ENCODE measurements at places on chromosomes 16 and 17. TPM values are rescaled to one million over a fixed set of nuclear protein-coding genes. Genes with fewer than 3 reads are reported as not detected.
A peak's percentile ranks its signal among the peaks of the same experiment; 100 is the strongest.

The TSPOAP1 gene
- total RNA-seq, result 23.6 TPM

The DRC3 gene
- not detected for total RNA-seq

DNA sequence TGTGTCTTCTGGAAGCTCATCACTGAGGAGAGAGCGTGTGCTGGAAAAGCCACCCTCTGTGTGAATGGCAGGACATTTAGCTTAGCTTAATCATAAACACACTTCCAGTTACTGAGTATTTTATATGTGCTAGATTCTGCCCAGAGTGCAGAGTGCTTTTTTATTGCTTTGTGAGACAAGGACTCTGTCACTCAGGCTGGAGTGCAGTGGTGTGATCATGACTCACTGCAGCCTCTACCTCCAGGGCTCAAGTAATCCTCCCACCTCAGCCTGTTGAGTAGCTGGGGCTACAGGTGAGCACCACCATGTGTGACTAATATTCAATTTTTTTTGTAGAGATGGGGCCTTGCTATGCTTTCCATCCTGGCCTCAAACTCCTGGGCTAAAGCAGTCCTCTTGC, 61.4 kb upstream of the IRX3 start:
- no peak for DNase-seq

GRCh38 chr17:78266231-78266631, 34.8 kb downstream of the TMEM235 start:
- no peak for DNase-seq

DNA sequence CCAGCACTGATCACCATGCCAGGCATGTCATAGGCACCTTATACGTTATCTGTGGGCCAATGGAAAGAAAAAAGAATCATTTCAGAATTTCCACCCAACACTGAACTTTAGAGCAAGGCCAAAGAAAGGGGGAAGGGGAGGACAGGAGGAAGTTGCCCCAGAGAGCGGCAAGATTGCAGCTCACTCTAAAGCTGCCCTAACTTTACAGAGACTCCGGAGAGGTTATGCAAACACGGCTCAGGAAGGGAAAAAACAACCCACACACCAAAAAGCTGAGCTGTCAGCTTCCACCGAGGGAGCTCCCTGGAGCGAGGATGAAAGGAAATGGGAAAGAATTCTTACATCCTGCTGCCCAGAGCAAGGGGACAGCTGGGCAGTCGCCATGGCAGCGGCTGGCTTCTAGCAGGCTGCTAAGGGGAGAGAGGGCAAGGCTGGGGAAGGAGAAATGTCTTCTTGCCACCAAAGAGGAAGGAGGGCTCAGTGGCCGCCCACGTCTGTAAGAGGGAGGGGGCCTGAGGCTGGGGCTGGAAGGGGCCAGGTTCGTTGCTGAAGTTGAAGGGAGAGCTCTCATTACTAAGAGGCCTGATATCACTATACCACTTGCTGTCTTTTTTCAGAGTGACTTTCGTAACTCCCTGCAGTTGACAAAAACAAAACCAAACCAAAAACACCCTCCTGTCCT, 18.2 kb downstream of the COTL1 start:
- DNase-seq, result peak; percentile 87

- no peak for DNase-seq
Observed at GRCh38 chr16:2751577-2752034, 832 bp upstream of the SRRM2 start.

GRCh38 chr16:78283548-78284251, 184.2 kb downstream of the WWOX start:
- DNase-seq, result no peak

DNA sequence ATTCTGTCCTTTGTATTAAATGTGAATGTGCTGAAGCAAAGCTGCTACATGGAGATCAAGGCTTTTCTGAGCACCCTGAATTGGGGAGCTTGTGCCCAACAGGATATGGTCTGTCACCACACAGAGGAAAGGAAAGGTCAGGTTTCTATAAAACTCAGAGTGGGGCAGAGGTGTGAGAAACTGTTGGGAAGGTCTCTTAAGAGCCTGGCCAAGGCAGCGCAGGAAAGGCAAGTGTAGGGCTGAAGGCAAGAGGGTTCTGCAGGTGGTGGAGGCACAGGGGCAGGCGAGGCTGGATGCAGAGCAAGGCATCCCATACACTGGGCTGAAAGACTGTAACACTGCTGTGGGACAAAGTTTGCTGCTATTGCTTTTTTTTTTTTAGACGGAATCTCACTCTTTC, 8.1 kb downstream of the COX6A2 start:
- peak; percentile 69 for DNase-seq

GRCh38 chr17:55582897-55583296, 71.6 kb upstream of the SMIM36 start:
- DNase-seq, result no peak

DNA sequence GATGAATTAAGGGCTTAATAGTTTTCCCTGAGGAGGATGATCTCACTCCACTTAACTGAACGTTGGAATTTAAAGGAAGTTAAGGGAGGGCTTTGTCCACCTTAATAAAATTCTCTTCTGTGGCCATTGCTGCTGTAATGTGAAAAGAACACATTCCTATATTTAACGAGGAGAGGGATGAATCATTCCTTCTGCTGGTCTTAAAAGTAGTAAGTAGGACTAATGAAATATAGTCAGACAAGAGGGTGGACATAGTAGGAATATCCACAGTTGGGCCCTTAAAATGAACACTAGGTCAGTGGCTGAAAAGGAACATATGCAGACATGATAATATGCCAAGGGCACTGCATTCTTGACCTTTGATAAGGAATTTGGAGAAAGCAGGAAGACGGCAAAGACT, 405.6 kb downstream of the PMP22 start:
- DNase-seq, result no peak
